ENCODE measurements at places on chromosomes 13 and 19.

DNA sequence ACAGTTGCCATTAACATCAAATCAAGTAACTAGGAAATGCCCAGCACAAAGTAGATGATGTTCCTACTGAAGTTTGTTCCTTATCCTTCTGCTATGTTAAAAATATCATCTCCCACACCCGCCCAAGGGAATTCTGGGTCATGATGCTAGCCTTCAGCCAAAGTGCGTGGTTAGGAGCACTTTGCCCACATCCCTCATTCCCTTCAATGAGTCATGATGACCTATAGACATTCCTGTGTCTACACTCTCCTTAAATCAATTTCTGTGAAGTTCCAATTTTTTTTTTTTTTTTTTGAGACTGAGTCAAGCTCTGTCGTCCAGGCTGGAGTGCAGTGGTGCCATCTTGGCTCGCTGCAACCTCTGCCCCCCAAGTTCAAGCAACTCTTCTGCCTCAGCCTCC, 17.0 kb downstream of the RXFP2 start:
- peak; percentile 24 for DNase-seq

- DNase-seq: peak; percentile 69
Observed at GRCh38 chr19:49097453-49098288, 12.4 kb downstream of the SNRNP70 start.

DNA sequence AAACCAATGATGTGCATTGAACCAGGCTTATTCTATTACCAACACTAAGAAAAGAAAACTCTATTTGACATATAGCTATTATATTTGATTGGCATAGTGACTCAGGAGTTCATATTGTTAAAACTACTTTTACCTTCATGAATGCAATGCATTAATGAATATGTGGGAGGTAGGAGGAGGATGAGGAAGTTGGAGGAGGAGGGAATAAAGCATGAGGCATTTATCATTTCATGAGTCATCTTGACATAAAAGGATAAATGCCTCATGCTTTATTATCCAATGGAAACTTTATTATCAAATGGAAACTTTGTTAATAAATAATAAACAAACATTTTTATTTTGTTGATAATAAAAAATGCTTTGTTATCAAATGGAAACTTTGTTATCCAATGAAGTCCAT, 116.5 kb downstream of the SPRY2 start:
- DNase-seq: no peak

GRCh38 chr13:50244713-50245574, 229.7 kb downstream of the KCNRG start:
- no peak for DNase-seq

GRCh38 chr19:55540619-55541018, 3.7 kb upstream of the SBK2 start:
- no peak for DNase-seq

DNA sequence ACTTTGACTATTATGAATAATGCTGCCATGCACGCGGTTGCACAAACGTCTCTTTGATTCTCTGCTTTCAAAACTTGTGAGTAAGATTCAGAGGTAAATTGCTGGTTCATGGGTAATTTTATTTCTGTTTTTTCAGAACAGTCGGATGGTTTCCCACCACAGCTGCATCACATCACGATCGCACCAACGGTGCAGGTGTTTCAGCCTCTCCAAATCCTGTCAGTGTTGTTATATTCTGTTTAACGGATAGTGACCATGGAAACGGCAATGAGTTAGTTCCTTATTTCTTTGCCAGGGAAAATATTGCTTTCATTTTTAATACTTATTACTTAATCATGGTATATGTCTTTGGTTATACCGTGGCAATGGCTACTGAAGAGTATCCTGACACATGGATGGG, 19.1 kb upstream of the ZNF835 start:
- no peak for DNase-seq

DNA sequence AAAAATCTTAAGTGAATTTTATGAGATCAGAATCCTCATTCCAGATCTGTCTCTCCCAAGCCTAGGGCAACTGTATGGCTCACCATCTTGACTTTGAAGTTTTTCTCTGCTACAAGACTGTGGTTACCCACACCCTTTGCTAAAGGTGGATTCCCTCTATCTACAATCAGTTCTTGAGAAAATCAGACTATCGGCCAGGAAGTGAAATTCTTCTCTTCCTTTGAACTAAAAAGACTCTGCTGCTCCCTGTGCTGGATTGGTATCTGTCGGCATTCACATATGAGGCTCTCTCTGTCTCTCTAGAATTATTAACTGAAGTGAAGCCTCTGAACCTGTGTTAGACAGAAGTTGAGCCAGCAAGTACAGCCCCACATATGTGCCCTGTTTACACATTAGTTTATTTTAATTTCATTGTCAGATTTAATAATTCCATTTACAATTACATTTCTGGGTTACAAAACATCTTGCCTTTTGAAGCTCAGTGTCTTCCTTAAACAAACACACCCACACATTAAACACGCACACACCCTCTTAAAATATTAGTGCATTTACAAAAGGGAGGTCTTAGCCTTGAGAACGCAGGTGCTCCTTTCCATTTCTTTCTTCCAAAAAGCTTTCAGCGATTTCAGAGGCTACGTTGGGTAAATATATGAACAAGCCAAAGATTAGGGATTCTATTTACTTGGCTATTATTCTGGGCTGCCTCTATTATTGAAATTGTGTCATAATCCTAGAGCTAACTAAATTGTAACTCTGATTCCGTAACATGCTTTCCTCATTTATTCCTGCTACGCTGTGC, 145.7 kb downstream of the MIPEP start:
- DNase-seq: no peak

GRCh38 chr13:26992951-26993719, 178.5 kb downstream of the USP12 start:
- DNase-seq: no peak

GRCh38 chr19:16274447-16274846, 50.2 kb upstream of the KLF2 start:
- peak; percentile 58 for DNase-seq

- peak; percentile 65 for DNase-seq
Observed at GRCh38 chr19:45508417-45508860, 1.2 kb downstream of the VASP start.

GRCh38 chr19:15178629-15179308, 22.0 kb downstream of the NOTCH3 start:
- DNase-seq: no peak

DNA sequence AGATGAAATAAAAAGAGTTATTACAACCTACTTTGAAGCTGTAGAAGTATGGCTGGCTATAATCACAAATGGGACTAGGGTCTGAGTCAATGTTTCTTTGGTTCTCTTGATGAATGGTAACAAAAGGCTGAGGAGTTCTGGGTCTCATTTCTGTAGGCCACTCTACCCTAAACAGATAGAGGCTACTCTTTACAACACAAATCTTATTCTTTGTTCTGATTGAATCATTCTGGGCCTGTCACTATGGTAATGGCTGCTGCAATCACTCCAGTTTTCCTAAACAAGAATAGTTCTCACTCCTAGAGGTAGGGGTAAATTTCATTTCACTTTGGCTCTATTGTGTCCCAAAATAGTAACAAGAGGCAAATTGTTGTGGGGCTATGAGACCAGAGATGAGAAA, 1714.3 kb upstream of the PCDH20 start:
- no peak for DNase-seq

DNA sequence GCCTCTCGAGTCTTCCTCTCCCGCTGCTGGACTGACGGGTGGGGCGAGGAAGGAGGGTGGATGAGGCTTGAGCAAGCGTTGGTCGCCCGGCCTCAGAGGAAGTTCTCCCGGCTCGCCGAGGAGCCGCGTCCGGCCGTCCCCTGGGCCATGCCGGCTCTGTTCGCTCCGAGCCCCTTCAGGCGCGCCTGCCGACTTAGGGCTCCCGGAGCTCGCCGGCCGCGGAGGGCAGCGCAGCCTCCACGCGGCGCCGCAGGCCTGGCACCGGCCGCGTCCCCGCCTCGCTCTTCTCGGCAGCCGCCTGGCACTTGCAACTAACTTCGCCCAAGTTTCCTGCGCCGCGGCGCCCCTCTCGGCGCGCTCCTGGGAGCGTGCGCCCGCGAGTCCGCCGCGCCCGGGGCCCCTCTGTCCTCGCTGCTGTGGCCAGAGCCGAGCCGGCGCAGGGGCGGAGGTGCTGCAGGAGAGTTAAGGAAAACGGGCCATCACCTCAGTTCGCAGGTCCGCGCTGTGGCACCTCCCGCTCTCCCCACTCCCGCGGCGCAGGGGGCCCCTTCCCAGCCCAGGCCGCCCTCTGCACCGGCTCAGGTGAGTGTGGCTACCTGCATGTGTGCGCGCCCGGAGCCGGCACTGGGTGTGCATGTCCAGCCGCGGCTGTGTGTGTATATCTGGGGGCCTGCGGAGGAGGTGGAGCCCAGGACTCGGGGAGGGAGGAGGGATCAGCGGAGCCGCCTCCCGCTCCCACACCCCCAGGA, 641 bp upstream of the SOX21 start:
- no peak for DNase-seq

DNA sequence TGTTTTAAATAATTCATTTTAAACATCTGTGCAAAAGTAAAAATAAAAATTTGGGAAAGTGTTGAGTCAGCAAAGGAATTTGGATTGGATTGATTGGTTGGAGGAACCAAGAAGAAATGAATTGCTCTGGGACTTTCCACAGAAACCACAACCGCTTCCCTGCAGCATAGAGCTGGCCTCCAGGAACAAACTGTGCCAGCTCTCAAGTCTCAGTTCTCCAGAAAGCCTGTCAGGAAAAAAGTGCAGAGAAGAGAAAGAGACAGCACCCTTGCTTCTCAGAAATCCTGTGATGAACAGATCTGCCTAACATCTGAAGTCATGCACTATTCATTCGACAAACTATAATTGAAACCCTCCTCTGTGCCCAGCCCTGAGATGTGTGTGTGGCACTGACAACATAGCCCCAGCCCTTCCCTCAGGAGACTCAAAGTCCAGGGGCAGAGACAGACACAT, 14.8 kb downstream of the LYPD3 start:
- DNase-seq: no peak

DNA sequence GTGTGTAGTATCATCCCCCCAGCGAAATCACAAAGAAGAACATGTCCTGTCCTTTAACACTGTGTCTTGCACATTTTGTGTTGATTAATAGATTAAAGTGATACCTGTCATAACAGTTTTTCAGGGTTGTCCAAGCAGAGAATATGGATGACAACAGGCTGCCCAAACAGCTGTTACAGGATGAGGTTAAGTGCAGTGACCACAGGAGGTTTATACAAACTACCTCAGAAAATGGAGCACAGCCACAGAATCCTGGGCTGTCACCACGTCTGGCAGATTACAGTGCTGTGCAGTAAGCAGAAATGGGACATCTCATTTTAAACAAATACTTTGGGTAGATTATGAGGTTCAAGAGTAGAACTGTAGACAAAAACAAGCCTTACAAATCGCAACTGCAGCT, 575.6 kb downstream of the DCT start:
- no peak for DNase-seq

- DNase-seq: no peak
Observed at GRCh38 chr13:100156788-100157187, 67.9 kb downstream of the PCCA start.

Measured in uterus (tissue), 4 donors.